Vagina (tissue), 2 donors: ENCODE measurements at places on chromosomes 4 and X. TPM values are rescaled to one million over a fixed set of nuclear protein-coding genes. Genes with fewer than 3 reads are reported as not detected.

The NIPAL1 gene
- 8.1 TPM for total RNA-seq

DNA sequence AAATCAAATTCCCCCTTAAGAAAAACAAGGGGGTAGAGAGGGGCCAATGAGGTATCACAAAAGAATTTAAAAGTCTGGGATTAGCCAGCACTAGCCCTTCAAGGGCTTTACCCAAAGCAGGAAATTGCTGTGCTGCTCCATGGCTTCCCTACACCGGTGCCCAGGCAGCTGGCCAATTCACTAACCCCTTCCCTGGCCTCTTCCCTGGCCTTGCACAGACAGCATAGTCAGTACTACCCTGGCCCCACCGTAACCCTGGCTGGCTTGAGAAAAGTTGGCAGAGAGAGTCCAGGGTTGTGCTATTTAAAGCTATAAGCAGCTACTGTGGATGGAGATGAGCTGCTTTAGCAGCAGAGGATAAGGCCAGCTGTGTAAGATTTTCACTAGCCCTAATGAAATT is 43.1 kb downstream of the ADAMTS3 start:
- no peaks in the 10 kb centered on the region for H3K27me3 ChIP-seq
- H3K4me3 ChIP-seq: no peak overlapping the region

- peaks cover 4% of the 10 kb centered on the region for H3K4me1 ChIP-seq
- H3K27me3 ChIP-seq: no peaks in the 10 kb centered on the region
- no peak overlapping the region for H3K4me3 ChIP-seq
- DNase-seq: no peak
- no peak overlapping the region for H3K27ac ChIP-seq
Observed at GRCh38 chrX:1601051-1601767, 9.8 kb downstream of the AKAP17A start.

DNA sequence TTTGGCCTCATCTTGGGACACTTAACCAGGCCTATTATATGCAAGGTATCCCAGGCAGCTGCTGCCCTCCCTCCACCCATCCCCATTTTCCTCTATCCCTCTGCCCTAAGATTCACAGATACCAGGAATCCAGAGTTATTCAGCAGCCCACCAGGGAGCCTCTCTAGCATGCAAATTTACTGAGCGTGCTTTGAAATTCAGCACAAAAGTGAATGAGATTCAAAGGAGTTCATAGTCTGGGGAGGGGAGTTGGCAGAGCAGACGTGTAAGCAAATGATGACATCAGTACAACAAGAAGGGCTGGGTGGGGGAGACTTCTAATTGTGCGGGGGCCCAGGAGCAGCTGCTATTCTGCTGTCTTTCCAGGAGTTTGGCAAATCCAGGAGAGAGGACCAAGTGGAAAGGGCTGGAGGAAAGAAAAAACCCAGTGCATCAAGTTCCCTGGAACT is 1.7 kb upstream of the MTM1 start:
- no peak for DNase-seq
- H3K27ac ChIP-seq: no peak overlapping the region
- H3K27me3 ChIP-seq: no peaks in the 10 kb centered on the region
- peaks cover 22% of the 10 kb centered on the region for H3K4me1 ChIP-seq
- H3K36me3 ChIP-seq: no peaks in the 10 kb centered on the region

GRCh38 chrX:127207326-127207725 is 387.8 kb downstream of the PRR32 start:
- no peaks in the 10 kb centered on the region for H3K36me3 ChIP-seq
- no peaks in the 10 kb centered on the region for H3K27me3 ChIP-seq
- H3K27ac ChIP-seq: no peak overlapping the region
- H3K4me3 ChIP-seq: no peak overlapping the region
- DNase-seq: no peak

DNA sequence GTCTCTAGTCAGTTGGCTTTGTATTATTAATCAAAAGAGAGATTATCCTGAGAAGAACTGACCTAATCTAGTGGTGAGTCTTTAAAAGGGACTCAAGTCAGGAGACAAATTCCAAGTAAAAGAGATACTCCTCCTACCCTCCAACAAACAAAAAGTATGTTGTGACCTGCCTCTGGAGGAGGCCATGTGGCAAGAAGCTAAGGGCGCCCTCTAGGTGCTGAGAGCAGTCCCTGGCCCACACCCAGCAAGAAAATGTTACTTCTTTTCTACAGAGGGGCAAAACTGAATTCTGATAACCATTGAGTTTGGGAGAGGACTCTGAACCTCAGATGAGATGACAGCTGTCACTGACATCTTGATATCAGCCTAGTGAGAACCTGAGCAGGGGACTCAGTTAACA is 953.6 kb upstream of the AGA start:
- H3K4me3 ChIP-seq: no peak overlapping the region
- no peaks in the 10 kb centered on the region for H3K27me3 ChIP-seq
- H3K27ac ChIP-seq: no peak overlapping the region
- H3K4me1 ChIP-seq: no peaks in the 10 kb centered on the region
- no peaks in the 10 kb centered on the region for H3K36me3 ChIP-seq
- DNase-seq: no peak

DNA sequence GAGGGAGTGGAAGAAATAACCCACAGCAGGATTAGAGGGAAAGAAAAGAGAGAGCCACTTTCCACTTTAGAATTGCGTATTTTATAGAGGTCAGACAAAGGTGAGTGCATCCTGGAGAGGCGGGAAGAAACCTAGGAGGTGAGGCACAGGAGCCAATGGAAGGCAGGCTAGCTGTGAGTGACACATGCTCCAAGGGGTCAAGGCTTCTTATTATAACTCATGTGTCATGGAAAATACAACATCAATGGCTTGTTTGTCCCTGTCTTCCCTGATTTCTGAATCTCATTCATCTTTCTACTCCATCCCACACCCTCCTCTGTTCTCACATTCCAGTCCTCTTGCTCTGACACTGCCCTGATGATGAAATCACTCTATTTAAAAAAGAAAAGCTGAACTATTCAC is 14.4 kb downstream of the ANXA3 start:
- no peaks in the 10 kb centered on the region for H3K27me3 ChIP-seq
- DNase-seq: no peak
- H3K4me1 ChIP-seq: peaks cover 8% of the 10 kb centered on the region
- no peaks in the 10 kb centered on the region for H3K36me3 ChIP-seq
- H3K4me3 ChIP-seq: no peak overlapping the region

The TLR7 gene
- not detected for total RNA-seq

- no peaks in the 10 kb centered on the region for H3K4me1 ChIP-seq
- H3K27ac ChIP-seq: no peak overlapping the region
- H3K36me3 ChIP-seq: no peaks in the 10 kb centered on the region
- H3K27me3 ChIP-seq: no peaks in the 10 kb centered on the region
Observed at GRCh38 chrX:48068096-48068887, 3.1 kb downstream of the ZNF630 start.

The MAGEC2 gene
- not detected for total RNA-seq

DNA sequence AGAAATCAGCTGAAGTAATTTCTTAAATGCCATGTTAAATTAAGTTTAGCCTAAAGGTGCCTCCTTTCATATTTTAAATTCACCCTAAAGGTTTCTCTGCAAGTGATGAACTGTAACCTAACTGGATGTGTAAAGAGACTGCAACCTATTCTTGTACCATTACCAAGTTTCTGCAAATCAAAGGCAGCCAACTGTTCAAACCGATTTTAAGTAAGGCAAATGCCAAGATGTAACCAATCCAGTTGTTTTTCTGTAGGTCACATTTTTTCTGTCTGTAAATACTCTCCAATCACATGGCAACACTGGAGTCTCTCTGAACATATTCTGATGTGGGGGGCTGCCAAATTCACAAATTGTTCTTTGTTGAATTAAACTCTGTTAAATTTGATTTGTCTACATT is 42.4 kb upstream of the FGF2 start:
- no peak overlapping the region for H3K27ac ChIP-seq
- no peak overlapping the region for H3K4me3 ChIP-seq
- H3K27me3 ChIP-seq: no peaks in the 10 kb centered on the region
- no peaks in the 10 kb centered on the region for H3K36me3 ChIP-seq

The MAGEE1 gene
- 3.4 TPM for total RNA-seq

The EGF gene
- 0.74 TPM for total RNA-seq

GRCh38 chrX:120453985-120454384 is 15.1 kb downstream of the LAMP2 start:
- no peak overlapping the region for H3K27ac ChIP-seq
- peaks cover 9% of the 10 kb centered on the region for H3K4me1 ChIP-seq
- no peak for DNase-seq
- H3K36me3 ChIP-seq: no peaks in the 10 kb centered on the region
- no peaks in the 10 kb centered on the region for H3K27me3 ChIP-seq

The MAGEH1 gene
- 31.9 TPM for total RNA-seq

- no peak for DNase-seq
- H3K27me3 ChIP-seq: no peaks in the 10 kb centered on the region
- H3K27ac ChIP-seq: no peak overlapping the region
- peaks cover 51% of the 10 kb centered on the region for H3K4me1 ChIP-seq
Observed at GRCh38 chr4:153531976-153532626, 65.9 kb downstream of the TMEM131L start.

DNA sequence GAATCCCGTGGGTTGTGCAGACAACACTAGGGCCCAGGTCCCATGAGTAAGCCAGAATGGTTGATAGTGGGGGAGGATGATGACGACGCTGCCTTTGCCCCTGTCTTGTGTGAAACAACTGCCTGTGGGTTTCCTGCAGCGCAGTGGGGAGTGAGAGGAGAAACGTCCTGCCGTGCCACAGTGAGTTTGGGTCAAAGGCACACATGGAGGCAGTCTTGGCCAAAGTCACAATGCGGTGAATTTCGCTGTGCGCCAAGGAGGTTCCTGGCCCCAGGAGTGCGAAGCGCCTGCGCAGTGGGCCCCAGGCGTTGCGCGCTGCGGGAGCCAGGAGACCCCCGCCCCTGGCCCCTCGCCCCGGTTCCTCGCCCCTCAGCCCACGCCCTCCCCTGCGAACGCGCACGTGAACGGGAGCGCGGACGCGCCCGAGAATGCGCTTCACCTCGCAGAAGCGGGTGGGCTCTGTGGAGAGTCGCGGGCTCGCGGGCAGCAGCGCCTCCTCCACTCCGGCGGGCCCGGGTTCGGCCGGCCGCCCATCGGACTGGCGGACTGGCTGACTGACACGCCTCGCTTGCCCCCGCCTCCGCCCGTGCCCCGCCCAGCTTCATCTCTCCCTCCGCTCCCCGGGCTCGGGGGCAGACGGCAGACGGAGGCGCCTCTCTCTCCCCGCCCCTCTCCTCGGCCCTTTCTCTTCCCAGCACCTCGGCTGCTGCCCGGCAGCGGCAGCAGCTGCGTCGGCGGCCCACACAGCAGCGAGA is at the start of gene NUDT10:
NUDT10 (plus strand) TSS at position 635 of the 755 bp plus-strand sequence. CDS start 144 bp downstream, outside the sequence.
- H3K4me3 ChIP-seq: peak within 1 kb of the TSS; percentile 38
- H3K4me1 ChIP-seq: no peaks in the 10 kb centered on the region
- no peaks in the 10 kb centered on the region for H3K36me3 ChIP-seq
- no peaks in the 10 kb centered on the region for H3K27me3 ChIP-seq
- no peak for DNase-seq
- H3K27ac ChIP-seq: no peak within 1 kb of the TSS

DNA sequence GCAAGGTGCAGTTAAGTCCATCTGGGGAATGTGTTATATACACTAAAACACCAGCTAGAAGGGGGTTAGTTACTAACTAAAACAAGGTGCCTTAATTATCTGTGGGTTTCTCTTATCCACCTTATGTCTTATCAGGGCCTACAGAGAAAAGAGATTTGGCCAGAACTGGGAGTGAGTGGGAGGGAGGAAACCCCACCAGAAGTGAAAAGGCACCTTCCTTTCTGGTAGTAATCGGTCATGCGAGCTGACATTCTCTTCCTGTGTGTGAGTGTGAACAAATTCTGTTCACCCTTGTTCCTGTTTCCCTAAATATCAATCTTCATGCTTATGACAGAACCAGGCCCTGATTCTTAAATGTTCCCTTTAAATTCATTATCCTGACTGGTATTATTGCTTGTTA is 43.5 kb downstream of the SRPX2 start:
- no peaks in the 10 kb centered on the region for H3K36me3 ChIP-seq
- no peak overlapping the region for H3K4me3 ChIP-seq
- no peak overlapping the region for H3K27ac ChIP-seq
- no peak for DNase-seq

DNA sequence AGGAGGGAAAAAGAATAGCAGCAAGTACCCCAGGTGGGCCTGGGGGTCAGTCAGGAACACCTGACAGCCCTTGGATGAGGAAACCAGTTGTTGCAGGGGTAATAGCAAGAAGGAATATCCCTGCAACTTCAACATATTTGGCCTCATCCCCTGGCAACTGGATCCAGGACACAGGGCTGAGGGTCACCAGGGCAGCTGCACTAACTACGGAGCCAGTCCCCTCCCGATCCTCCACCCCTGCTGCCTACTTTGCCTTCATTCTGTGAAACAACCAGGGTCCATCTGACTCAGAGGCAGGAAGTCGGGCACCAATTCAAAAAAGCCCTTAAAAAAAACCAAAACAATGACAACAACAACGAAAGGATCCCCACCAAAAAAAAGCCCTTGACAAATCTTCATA is 52.9 kb downstream of the FRMPD3 start:
- no peak for DNase-seq
- no peak overlapping the region for H3K27ac ChIP-seq
- H3K27me3 ChIP-seq: no peaks in the 10 kb centered on the region
- no peak overlapping the region for H3K4me3 ChIP-seq

DNA sequence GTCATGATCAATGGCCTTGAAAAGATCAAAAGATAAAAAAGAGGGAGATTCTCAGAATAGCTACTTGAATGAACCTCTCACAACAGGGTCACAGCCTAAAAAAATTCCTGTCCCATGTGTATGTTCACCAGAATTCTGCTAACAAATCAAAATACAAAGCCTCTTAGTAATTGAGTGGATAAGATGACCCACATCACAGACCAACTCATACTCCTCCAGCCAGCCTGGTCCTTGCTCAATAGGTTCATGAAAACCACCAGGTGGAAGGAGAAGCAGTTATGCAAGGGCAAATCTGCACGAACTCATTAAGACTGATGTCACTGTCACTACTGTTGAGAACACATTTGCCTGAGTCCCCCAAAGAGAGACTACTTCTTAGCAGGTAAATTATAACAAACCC is 21.5 kb downstream of the WDFY3 start:
- H3K4me3 ChIP-seq: no peak overlapping the region
- no peak for DNase-seq
- H3K27me3 ChIP-seq: no peaks in the 10 kb centered on the region
- no peak overlapping the region for H3K27ac ChIP-seq
- H3K36me3 ChIP-seq: no peaks in the 10 kb centered on the region
- peaks cover 39% of the 10 kb centered on the region for H3K4me1 ChIP-seq

DNA sequence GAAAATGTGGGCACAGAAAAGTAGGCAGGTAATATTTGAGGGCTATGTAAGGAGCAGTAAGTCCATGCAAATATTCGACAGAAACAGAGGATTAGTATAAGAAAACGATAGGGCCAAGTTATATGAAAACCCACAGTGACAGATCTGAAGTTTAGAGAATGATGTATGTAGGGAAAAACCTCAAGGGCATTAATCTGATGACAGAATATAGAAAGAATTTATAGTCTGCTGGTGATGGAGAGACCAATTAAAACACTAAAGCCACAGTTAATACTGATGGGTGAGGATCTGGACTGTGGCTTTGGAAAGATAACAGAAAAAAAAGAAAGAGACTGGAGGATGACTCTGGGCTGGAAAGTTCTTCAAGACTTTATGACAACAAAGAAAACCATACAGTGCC is 169.7 kb downstream of the PALLD start:
- no peaks in the 10 kb centered on the region for H3K36me3 ChIP-seq
- no peaks in the 10 kb centered on the region for H3K27me3 ChIP-seq
- DNase-seq: no peak
- H3K4me3 ChIP-seq: no peak overlapping the region
- H3K4me1 ChIP-seq: peaks cover 20% of the 10 kb centered on the region

GRCh38 chr4:81562093-81562492 is 90.4 kb upstream of the RASGEF1B start:
- DNase-seq: no peak
- H3K27me3 ChIP-seq: no peaks in the 10 kb centered on the region
- H3K27ac ChIP-seq: no peak overlapping the region
- no peaks in the 10 kb centered on the region for H3K36me3 ChIP-seq
- H3K4me1 ChIP-seq: peaks cover 7% of the 10 kb centered on the region
